RPMI8226 (cell line): ENCODE measurements at places on chromosomes 12 and 14.

DNA sequence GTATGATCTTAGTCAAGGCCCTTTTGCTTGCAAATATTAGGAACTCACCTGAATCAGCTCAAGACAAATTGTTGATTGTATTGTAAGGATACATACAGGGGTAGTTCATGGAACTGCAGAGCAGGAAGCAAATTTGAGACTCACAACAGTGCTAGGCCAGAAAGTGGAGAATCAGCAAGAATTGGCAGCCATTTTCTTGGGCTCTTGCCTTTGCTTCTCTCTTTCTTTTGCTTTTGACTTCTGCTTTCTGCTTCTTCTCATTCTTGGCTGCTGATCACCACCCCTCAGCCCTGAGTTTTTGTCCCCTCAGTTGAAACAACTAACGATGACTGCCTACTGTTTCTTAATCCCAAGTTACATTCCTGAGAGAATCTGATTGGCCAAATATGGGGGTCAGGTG, 34.8 kb downstream of the KCNK13 start:
- DNase-seq: no peak

DNA sequence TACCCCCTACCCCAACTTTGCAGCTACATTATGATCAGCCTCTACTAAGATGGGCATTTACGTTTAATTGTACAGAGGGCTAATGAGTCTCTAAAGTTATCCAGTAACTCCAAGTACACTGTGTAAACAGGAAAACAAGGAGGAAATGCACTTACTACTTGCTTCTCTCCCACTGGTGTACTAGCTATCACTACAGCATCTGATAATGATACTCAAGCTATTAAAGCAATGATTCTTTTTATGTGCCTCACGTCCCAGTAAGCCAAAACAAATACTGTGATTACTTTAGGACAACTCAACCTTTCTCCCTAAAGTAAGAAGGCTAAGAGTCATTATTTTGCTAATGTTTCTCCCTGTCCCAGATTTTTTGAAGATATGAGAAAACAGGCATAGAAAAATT, 128.6 kb upstream of the CCDC175 start:
- no peak for DNase-seq

DNA sequence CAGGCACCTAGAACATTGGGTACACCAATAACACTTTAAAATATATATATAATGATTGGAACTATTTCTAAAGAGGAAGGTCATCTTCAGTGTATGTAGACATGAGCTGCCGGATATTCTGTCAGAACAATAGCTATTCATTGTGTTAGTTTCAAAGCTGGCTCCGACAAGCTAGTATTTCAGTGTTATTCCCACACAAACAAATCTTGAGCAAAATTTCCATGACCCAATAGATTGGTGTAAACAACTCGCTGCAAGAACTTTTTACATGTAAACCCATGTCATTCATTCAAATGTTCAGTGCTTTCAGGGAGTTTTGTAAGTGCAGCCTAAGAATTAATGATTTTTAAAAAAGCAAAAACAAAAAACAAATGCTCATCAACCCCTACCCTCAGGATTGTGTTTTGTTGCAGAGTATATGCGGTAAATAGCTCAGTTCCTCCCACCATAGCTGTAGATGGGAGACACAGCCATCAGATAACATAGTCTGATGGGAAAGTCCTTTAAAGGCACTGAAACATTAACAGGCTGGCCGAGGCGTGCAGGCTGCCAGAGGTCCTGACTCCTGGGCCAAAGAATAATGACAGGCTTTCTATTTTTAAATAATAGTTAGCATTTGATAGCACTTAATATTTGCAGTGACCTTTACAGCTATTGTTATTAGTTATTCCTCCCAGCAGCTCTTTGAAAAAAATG, 150.3 kb upstream of the ARHGAP5 start:
- no peak for DNase-seq

- peak; percentile 73 for DNase-seq
Measured at GRCh38 chr12:47747126-47747525, 11.6 kb downstream of the RAPGEF3 start.

DNA sequence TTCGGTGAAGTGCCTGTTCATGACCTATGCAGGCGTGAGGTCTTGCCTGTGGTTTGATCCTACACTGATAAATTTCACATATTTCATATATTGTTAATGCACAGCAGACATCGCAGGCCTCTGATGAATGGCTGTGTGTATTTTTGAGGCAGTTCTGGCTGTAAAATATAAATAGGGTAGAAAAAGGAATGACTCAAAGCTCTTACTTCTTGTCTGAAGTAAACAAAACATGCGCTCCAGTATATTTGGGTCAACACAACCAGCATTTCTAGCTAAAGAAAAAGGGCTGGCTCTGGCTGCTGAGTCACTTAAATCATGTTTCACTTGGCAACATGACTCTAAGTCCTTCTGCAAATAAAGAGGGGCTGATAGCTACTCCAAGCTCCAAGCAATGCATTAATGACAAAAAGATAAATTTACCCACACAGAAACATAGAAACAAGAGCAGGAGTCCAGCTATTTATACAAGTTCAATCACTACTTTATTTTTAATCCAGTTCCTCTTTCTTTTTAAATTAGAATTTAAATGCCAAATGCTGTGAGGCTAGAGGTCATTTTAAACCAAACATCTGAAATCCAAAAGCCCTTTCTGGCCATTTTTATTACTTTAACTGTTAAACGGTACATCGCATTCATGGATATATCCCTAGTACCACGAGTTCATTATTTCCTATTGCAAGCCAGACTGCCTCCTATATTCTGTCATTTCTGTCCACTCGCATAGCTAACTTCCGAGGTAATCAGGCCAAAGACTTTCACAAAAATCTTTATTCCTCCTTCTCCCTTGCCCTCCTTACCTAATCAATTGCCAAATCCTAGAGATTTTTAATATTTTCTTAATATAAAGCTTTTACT, 54.3 kb upstream of the TMCC3 start:
- no peak for DNase-seq

- no peak for DNase-seq
Measured at GRCh38 chr14:79528828-79529416, 682.4 kb downstream of the DIO2 start.

- no peak for DNase-seq
Measured at GRCh38 chr14:52876311-52876710, 74.5 kb downstream of the FERMT2 start.

DNA sequence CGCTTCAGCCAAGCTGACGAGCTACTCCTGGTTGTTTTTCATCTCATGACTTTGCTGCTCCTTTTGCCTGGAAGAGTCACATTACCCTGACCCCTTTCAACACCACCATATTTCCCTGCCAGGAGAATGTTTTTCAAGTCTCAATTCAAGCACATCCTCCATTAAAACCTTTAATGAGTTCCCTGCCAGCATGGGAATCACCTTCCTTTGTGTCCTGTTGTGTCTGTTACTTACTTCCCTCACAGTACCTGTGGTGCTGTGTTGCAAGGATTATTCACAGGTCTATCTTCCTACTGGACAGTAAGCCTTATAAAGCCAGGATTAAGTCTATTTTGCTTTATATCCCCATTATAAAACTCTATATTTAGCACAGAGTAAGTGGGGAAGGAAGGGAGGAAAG, 13.6 kb upstream of the SLC35F4 start:
- no peak for DNase-seq

DNA sequence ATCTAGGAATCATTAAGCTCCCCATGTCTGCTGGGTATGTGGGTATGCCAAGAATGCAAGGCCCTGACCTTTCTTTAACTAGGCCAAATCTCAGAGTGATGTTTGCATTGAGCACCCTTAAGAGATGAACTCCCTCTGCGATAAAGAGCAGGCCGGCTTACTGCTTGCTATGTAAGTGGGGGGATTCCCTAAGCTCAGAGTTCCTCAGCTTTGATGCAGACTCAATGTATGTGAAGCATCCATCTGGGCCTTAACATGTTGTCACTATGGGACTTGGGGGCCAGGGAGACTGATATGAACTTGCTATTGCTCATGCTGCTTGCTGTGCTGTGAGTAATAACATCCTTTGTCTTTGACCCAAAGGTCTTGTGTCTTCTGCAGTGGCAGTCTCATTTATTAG, 149.7 kb downstream of the C12orf75 start:
- no peak for DNase-seq

DNA sequence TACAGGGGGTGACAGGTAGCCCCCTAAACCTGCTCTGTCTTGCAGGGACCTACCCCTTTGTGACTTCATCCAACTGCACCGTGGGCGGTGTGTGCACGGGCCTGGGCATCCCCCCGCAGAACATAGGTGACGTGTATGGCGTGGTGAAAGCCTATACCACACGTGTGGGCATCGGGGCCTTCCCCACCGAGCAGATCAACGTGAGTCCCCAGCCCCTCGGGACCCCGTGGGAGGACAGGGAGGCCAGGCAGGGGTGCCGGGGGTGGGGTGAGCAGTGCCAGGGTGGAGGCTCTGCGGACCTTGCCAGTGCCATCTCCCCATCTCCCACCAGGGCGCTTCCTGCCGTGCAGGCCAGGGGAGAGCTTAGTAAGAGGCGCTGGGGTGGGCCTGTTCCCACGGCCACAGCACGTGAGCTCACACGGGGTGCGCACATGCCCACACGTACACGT, 11.1 kb upstream of the SIVA1 start:
- no peak for DNase-seq

GRCh38 chr12:89165703-89166102, 186.6 kb downstream of the DUSP6 start:
- DNase-seq: no peak

- DNase-seq: no peak
Measured at GRCh38 chr12:99136516-99136915, 491.4 kb downstream of the APAF1 start.

DNA sequence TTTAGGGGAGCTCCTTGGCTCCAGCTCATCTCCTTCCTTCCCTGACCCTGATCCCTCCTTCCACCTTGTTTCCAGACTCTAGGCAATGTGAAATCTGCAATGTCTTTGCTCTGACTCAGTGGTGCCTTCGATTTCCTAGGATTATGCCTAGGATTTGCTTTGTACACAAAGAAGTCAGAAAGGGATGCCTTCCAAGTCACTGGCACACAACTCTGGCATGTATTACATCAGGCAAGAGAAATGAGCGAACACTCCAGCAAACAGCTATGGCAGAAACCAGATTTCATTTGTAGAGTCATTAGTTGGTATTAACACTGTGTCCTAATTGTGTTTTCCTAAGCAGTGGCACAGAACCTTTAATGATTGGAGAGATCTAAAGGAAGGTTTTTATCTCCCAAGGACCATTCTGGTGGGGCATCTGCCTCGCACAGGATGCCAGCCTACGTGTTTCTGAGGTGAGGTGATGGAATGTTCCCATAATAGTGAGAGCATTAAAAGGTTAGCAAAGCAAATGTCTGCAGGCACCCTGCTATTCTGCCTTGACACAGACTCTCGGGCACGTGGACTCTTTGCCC, 84.9 kb downstream of the WSCD2 start:
- no peak for DNase-seq

DNA sequence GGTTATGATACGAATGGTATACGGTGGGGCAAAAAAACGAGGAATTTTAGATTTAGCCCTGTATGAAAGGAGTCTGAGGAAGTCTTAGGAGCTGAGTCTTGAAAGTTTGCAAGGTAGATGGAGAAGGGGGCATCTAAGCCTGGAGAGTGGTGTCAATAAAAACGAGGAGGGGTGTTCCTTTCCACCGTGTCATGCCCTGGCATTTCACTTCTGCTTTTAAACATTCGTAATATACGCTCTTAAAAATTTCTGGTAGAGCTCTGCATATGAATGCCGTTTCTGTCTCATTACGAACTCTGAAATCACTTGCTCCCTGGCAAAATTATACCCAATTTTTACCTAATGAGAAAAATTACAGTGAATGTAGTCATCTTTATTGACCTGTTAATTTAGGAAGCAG, 170.2 kb downstream of the ERC1 start:
- no peak for DNase-seq

- DNase-seq: no peak
Measured at GRCh38 chr12:105275997-105276733, 40.2 kb upstream of the APPL2 start.

DNA sequence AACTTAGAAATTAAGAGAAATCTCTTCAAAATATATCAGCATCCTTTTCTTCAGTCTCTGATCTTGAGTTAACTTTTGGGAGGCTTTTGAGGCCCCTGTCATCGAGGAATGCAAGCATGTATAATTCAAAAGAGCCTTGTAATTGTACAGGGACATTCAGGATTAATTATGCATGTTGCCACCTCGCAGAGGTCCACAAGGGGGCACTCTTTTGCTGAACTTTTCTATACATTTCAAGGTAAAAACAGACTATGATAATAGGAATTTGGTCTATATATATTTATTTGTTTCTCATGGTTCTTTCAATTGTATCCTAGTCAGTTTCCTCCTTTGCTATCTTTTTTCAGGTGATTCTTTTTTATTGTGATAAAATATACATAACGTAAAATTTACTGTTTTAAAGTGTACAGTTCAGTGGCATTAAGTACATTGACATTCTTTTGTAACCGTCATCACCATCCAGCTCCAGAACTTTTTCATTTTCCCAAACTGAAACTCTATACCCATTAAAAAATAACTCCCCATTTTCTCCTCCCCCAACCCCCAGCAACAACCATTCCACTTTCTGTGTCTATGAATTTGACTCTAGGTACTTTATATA, 47.0 kb upstream of the SLC2A13 start:
- DNase-seq: peak; percentile 48

GRCh38 chr14:33553706-33554278, 397.1 kb downstream of the EGLN3 start:
- no peak for DNase-seq

DNA sequence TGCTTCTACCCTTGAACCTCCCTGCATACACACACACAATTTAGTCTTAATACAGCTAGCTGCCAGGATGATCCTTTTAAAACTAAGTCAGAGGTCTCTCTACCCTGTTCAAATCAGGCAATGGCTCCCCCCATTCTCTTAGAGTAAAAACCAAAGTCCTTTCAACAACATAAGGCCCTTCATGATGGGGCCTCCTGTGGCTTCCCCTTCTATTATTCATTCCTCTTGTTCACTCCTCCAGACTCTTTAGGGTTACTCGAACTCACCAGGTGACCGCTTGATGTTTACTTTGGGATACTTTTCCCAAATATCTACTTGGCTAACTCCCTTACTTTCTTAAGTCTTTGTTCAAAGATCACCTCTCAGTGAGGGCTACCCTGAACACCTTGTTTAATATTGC, 30.4 kb downstream of the DENND5B start:
- no peak for DNase-seq

- no peak for DNase-seq
Measured at GRCh38 chr14:55332654-55333570, 61.7 kb downstream of the FBXO34 start.
